Hippocampal formation (tissue), 2 donors: ENCODE measurements at places on chromosomes 7 and 10.

GRCh38 chr10:108808228-108808627 is 1115.1 kb downstream of the XPNPEP1 start:
- no peak for DNase-seq

- DNase-seq: no peak
Measured at GRCh38 chr7:70338015-70338414, 739.7 kb downstream of the AUTS2 start.

- no peak for DNase-seq
Measured at GRCh38 chr7:114589436-114589835, 174.8 kb downstream of the FOXP2 start.

DNA sequence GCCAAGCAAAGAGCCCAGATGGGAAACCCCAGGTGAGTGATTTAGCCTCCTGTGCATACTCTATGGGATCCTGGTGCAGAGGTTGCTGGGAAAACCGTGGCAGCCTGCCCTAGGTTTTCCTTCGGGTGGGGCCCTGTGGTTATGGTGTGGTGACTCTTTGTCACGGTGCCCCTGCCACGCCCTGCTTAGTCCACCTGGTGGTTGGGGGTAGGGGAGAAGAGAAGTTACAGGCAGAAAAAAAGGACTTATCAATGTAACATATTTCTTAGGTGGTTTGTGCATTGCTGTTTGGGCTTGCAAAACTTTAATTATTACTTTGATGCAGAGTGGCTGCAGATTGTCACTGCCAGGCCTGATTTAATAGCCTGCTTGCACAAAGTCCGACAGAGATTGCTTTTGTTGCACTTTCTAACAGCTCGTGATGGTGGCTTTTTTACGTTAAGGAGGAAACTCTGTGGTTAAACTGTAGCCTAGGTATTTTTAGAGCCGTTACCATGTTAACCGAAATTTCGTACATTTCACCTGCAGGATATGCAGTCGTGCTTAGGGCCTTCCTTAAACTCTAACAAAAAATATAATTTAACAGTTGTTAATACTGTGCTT is 197.4 kb downstream of the RNLS start:
- DNase-seq: no peak

DNA sequence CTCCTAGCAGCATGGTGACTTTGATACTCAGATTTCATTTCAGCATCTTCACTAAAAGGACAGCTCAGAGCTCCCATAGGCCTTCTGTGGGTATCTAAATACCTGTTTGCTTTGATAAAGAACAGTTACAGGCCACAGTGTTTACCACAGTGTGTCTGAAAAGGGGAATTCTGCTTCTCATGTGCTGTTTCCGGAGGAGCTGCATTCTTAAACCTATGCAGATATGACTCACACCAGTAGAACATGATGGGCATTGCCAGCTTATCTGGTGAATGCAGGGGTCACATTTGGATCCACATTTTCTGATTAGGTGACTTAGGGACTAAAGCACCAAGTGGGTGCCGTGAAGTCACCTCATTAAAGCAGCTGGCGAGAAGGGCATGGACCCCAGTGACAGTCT is 52.6 kb downstream of the TRRAP start:
- no peak for DNase-seq

DNA sequence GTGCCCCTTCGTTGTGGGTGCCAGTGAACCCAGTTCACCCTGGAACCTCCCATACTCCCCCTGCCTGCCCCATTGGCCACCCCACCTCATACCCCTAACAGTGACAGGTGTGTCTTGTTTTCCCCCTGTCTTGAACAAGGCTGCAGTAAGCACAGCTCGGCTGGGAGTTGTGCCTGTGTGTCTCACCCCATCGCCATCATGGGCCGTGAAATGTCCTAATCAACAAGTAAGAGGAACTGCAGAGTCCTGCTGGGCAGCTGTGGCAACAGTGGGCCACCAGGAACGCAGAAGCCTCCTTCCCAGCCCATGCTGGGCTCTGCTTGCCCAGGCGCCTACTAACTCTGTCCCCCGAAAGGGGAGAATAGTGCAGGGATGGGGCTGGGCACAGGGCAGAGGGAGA is 91.6 kb downstream of the C10orf105 start:
- no peak for DNase-seq

DNA sequence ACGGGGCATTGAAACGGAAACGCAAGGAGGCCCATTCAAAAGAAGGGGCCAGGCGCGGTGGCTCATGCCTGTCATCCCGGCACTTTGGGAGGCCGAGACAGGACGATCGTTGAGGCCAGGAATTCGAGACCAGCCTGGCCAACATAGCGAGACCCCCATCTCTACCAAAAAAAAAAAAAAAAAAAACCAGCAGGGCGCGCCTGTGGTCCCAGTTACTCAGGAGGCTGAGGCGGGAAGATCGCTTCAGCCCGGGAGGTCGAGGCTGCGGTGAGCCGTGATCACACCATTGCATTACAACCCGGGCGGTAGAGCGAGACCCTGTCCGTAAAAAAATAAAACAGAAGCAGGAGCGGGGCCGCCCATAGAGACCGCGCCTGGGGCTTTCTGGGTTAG is 396 bp downstream of the PSMG3 start:
- no peak for DNase-seq

DNA sequence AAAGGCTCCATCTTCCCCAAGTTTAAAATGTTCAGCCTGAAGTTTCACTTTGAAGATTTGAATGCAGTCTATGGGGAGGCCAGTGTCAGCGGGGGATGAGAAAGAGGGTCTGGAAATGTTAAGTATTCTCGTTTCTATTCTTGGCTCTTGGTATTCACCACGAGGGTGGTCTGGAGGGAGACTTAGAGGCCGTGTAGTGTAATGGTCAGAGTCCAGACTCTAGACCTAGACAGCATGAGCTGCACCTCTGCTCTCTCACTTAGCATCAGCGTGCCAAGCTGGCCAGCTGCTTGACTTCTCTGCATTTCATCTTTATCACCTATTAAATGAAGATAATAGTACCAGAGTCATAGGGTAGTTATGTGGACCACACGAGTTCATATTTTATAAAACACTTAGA is 57.9 kb downstream of the MKX start:
- no peak for DNase-seq

GRCh38 chr7:31123321-31123720 is 71.2 kb downstream of the ADCYAP1R1 start:
- no peak for DNase-seq

DNA sequence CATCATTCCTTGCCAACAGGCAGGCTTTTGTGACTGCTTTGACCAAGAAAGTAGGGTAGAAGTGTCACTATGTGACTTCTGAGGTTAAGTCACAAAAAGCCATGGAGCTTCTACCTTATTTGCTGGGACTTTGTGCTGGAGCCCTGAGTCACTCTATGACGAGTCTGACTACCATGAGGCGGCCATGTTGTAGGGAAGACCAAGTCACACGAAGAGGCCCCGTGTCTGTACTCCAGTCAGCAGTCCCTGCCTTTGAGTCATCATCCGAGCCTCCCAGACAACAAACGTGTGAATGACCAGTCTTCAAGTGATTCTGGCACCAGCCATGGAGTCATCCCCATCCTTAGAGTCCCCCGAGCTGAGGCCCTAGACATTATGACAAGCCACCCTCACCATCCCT is 3.5 kb upstream of the MYL10 start:
- DNase-seq: no peak

- DNase-seq: no peak
Measured at GRCh38 chr7:157840914-157841772, 504.3 kb downstream of the DNAJB6 start.

DNA sequence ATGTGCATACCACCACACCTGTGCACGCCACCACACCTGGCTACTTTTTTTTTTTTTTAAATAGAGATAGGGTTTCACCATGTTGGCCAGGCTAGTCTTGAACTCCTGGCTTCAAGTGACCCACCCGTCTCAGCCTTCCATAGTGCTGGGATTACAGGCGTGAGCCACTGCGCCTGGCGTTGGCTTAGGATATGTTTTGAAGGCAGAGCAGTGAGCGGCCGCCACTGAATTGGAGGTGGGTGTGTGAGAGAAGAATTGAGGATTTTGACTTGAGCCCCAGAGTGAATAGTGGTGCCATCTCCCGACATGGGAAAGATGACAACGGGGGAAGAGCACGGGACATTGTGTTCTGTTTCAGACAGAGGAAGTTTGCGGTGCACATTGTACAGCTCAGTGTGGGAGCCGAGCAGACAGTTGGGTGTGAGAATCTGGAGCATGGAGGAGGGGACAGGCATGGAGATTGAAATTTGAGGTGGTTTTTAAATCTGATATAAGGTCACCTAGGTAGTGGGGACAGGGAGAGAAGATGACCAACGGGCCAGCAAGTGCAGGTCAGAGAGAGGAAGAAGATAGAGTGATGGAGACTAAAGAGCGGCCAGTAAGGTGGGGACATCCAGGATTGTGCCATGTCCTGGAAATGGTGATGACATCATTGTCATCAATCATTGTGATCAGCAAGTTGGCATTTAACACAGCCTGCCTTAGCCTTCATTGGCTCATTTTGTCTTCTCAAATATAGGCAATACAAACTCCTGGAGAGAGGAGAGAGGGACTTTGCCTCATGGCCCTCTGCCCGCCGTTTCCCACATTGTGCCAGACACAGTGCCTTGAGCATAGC is 35.8 kb downstream of the VWA2 start:
- no peak for DNase-seq

DNA sequence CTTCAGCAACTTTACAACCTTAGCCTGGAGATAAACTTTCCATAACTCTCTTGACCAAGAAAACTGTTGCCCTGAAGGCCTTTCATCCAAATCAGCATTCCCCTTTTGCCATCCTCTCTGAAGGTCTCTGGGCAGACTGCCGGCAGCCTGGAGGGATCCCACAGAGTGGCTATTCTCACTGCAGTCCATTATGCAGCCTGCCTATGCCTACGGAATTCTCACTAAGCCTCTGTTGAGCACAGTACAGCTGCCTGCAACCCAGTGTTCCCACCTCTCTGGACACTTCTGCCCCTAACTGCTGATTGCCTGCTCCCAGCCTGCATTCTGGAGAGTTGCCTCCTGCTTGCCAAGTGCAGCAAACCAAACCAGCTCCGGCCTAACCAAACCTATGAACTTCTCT is 548.9 kb upstream of the STEAP1 start:
- DNase-seq: no peak

GRCh38 chr10:6171881-6172695 is 30.6 kb upstream of the PFKFB3 start:
- peak; percentile 69 for DNase-seq

DNA sequence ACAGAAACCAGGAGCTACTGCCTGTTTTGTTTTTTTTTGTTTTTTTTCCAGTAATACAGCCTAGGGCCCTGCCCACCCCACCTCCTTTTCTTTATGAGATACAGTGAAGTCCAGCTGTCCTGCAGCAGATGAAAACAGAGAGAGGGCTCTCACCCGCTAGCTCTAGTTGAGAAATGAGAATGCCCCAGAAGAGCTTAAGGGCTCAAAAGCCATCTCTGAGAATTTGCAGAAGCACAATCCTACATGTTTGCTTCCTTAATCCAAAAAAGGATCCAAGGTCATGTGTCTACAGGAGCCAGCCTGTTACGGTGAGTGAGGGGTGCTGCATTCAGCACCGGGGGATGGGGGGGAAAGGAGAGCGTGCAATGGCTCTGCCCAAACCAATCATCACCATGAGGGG is 122.7 kb downstream of the KCNMA1 start:
- DNase-seq: no peak

DNA sequence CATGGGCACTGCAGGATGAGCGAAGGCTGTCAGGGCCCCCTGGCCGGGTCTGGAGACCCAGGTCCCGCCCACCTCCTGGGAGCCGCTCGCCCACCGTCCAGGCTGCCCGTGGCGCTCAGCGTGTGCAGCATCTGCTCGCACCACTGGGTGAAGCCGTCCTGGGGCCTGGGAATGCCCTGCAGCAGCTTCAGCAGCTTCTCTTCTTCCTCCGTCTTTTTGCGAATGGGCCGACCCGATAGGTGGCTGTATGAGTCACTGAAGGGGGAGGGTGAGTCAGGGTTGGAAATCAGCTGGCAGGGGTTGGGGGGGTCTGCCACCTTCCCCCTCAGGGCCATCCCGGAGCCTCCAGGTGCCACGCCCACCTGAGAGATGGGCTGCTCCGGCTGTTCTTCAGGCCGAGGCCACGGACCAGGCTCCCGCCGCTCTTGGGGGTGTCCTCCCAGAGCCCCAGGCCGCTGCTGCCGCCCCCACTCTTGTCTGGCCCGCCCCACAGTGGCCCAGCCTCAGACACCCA is 8.7 kb downstream of the GNB2 start:
- DNase-seq: no peak

- no peak for DNase-seq
Measured at GRCh38 chr7:142108728-142109505, 2.6 kb upstream of the MGAM2 start.

DNA sequence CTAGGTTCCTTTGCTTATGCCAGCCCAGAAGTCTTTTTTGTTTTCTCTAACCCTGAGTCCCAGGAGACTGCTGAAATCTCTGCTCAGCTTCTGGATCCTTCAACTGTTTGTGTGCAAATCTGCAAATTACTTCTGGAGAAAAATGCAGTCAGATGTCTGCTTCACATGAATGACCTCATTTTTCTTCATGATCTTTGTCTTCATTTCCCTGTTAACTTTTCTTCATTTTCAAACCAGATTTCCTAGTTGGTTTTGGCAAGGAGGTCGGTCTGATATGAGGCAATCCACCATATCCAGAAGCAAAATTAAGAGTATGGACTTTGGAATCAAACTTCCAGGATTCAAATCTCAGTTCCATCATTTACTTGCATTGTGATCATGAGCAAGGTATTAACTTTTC is 66.8 kb downstream of the ZNF503 start:
- DNase-seq: no peak

DNA sequence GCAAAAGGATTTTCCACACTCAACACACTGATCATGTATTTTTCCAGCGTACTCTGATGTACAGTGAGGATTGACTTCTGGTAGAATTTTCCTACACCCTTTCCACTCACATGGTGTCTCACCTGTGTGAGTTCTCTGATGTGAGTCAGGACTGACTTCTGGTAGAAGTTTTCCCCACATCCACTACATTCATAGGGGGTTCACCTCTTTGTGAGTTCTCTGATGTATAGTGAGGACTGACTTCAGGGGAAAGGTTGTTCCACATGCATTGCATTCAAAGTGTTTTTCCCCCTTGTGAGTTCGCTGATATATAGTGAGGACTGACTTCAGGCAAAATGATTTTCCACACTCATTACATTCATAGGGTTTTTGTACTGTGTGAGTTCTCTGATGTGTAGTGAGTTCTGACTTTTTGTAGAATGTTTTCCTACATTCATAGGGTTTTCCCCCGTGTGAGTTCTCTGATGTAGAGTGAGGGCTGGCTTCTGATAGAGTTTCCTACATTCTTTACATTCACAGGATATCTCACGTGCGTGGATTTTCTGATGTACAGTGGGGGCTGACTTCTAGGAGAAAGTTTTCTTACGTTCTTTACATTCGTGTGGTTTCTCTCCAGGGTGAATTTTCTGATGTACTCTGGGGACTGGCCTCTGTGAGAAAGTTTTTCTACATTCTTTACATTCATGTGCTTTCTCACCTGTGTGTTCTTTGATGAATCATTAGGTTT is 146.5 kb downstream of the GLRX3 start:
- no peak for DNase-seq
